ENCODE measurements at places on chromosomes 11 and 22.

- no peak for DNase-seq
Observed at GRCh38 chr11:40294741-40295140, 1164.7 kb downstream of the LRRC4C start.

DNA sequence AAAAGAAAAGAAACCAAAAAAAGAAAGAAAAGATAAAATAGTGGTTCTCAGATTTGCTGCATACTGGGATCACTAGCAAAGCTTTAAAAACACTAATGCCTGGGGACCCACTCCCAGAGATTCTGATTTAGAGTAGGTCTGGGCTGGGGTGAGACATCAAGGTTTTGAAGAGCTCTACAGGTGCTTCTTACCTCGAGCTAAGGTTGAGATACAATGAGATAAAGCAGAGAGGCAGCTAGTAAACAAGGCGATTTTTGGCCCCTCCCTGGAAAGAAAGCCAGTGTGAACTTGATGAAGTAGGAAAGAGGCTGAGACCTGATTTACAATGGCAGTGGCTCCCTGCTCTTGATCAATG, 327.6 kb upstream of the CCDC90B start:
- DNase-seq = no peak

- DNase-seq = no peak
Observed at GRCh38 chr11:71155846-71156245, 96.5 kb downstream of the SHANK2 start.

DNA sequence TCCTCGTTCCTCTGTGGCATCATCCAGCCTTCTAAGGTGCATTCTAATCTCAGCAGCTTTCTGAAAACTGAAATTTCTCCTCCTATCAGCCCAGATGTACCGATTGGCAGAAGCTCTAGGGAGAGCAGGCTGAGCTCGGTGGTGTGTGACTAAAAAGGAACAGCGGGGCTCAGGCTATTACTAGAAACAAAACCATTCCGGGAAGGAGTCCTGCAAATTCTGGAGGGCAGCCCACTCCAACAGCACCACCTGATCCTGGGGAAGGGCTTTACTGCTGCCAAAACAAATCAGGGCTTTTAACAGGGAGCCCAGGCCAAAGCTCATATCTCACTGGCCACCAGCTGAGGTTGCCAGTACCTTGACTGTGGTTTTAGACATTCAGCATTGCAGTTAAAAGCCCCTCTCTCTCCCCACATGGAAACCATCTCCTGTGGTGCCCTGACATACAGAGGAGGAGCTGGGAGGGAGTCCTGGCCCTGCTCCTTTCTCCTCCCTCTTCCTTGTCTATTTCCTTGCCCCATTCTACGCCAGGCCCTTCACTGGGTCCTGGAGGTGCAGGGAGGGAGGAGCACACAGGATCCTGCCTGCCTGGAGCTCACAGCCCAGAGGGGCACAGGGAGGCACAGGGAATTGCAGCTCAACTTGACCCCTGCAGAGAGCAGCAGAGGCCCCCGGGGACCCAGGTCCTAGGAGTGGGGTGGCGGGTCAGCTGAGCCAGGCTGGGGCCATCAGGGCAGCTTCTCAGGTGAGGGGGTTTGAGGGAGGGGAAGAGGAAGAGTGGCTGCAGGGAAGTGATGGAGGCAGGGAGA, 889 bp downstream of the PLAAT4 start:
- no peak for DNase-seq

GRCh38 chr11:31798057-31798553, 13.0 kb downstream of the PAX6 start:
- DNase-seq = no peak

DNA sequence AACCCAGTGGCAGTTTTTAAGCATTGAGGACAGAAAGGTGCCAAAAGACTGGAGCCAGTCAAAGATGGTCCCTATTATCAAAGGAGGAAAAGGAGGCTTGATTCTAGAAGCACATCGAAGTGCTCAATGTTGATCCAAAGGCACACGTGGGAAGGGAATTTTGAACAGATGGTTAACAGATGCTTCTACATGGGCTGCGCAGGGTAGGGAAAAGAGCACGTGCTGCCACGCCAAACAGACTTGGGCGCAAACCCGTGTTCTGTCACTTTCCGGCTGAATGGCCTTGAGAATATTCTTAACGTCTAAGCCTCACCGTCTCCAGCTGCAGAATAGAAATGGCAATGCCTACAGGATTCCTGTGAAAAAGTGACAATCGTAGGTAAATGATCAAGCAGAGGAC, 217.9 kb upstream of the MTNR1B start:
- DNase-seq = no peak

DNA sequence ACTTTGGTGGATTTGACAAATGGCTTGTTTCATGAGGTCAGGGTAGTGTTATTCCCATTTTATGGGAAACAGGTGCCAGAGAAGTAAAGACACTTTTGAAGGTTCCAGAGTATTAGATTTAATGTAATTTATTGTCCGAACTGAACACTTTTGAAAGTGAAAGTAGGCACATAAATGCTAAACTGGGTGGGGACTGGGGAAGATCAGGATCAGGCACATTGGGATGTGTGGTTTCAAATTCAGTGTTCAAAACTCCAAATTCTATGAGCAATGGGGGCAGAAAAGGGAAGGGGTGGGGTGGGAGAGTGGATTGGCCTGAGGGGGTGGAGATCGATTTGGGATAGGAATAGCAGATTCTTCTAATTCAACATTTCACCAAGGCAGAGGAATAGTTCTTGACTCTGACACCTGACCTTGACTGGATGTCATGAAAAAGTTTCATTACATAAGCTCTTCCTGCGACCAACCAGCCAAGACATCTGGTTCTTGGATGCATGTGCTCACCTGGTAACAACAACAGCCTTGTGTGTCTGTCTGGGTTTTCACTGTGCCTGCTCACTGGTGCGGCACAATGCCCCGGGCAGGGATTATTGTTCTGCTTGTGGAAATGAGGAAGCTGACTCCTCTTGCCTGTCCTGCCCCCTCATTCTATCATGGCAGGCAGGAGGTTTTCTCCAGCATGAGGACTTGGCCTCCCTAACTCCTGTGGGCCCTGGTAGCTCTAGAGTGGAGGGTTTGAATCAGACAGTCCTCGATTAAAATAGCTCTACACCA, 10.8 kb downstream of the PPFIBP2 start:
- DNase-seq = no peak

- DNase-seq = no peak
Observed at GRCh38 chr11:94196363-94196762, 67.7 kb downstream of the PANX1 start.

DNA sequence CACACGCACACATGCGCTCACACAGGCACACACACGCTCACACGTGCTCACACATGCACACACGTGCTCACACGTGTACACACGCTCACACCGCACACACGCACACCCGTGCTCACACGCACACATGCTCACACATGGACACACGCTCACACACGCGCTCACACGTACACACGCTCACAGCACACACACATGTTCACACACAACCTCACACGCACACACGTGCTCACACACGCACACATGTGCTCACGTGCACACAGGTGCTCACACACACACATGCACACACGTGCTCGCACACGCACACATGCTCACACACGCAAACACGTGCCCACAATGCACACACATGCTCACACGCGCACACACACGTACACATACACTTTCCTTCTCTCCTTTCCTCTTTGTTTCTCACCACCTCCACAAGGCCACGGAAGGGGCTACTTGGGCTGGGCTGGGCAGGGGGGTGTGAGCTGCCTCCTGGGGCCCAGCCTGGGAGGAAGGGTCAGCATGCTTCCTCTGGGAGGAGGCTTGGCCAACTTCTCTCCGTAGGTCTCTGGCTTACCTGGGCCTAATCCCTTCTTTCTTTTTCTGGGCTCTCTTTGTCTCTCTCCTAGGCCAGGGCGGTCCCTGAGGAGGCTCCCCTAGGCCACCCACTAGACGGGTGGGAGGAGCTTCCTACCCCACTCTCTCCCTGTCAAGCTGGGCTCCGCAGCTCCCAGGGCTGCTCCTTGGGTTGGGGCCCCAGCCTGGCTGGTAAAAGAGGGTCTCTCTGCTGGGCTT, 34.5 kb upstream of the PARVG start:
- DNase-seq = no peak
